ENCODE measurements at places on chromosomes 7 and 10.
A peak's percentile ranks its signal among the peaks of the same experiment; 100 is the strongest.

DNA sequence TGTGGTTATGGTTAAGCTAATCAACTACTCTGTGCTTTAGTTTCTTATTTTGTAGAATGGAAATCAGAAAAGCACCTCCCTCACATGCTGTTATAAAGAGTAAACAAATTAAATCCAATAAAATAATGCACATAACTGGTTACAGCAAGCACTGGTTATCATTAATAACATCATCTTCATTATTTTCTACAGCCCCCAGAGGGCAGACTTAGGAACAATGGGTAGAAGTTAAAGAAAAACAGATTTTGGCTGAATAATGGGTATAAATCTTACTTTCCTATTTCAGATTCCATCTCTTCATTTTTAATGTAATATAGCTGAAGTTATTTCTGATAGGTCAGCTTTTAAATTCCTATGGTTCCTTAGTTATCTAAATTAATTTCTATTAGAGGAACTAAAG lies 126.5 kb downstream of the DOCK4 start:
- DNase-seq, result no peak

- DNase-seq, result no peak
Measured at GRCh38 chr10:122142641-122143237, 128.4 kb upstream of the BTBD16 start.

DNA sequence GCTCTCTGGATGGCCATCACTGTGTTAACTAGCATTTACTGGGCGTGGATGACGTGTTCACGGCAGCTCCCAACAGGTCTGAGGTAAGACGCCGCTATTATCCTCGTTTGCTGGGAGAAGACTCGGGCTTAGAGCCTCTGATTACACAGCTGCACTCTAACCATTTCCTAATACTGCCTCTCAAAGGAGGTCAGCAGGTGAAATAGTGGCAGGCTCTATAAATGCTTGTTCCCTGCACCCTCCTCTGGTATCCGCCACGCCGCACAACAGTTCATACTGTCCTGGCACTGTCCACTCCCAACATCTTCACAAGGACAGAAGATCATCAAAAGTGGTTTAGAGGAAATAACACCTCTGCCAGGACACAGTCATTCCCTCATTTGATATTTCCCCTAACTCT lies 28.3 kb downstream of the HIPK2 start:
- peak; percentile 45 for DNase-seq

DNA sequence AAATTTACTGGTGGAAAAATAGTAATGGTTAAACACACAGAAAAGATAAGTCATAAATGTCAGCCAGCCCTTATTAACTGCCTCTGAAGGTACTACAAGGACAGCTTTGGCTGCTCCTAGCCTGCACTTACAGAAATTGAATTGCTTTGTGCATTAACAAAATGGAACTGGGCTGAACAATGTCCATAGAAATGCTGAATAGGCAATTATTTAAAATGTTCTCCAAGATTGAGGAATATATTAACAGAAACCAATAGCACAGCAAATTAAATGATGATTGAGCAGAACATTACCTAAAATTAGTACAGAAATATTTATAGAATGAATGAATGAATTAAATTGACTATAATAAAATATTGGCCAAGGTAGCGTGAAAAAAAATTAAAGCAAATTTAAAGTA lies 42.4 kb upstream of the AGMO start:
- DNase-seq, result no peak

Measured in right cardiac atrium (tissue), 5 donors.